ENCODE measurements at places on chromosomes 1 and 21.

DNA sequence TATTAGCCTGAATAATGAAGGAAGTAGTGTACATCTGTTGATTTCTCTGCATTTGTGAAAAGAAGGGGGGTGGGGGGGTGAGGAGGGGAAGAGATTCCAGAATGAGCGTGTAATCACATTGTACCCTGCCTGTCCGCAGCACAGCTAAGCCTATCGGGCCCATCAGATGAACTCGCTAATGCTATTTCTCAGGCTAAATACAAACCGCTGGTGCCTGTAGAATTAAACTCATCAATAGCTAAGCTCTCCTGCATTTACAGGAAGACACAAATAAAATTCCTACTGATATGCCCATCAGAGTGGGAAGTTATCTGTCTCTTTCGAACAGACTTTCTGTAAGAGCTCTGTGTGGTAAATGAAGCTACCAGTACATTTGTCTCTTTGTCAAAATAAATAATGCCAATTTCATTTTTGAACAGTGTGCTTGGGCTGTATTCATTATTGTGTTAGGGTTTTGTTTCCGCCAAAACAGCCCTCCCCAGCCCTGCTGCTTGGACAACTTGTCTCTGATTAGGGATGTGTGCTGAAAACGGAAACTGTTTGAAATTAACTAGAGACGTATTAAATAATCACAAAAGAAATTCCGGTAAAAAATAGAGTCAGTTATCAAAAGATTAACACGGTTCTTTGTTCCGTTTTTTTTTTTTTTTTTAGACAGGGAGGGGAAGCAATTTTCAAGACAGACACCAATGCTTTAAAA, 305.4 kb downstream of the TTLL7 start:
- no peak for DNase-seq

DNA sequence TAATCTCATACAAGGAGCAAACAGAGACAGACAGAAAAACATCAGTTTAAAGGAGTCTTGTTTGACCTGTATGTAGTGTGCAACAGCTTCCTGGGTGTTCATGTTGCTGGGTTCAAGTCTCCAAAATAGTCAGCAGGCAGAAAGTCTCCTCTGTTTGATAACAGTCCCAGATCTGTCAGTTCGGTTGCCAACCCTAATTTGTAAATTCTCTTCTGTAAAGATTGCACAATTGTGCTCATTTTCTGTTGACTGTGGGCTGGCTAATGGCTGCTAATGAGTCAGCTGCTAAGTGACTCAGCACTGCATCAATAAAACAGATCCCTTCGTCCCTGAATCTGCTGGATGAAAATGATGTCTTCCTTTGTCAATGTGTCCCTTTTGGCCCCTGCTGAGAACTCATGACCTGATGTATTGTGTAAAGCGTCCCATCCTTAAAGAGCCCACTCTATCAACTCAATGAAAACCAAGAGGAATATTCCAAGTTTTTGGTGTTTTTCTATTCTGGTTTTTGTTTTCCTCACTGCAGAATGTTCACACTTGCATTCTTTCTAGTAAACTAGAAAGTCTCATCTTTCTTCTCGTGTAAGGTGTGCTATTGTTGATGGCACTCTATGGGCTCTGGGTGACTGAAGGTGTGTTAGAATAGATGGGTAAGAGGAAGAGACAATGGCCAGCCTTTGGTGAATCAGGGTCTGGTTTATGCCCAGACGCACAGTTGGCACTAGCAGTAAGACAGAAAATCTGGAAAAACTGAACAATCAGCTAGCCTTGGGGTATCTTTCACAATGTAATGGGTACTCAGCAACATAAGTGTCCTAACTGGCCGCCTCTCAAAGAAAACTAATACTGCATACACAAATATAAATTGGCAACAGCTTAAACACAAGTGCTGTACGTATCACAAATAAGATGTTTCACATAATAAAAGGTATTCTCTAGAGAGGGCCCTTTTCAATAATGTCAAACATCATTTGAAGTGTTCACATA, 75.1 kb upstream of the SIPA1L2 start:
- DNase-seq: no peak

GRCh38 chr1:26097696-26098095, 13.9 kb upstream of the PDIK1L start:
- DNase-seq: no peak

DNA sequence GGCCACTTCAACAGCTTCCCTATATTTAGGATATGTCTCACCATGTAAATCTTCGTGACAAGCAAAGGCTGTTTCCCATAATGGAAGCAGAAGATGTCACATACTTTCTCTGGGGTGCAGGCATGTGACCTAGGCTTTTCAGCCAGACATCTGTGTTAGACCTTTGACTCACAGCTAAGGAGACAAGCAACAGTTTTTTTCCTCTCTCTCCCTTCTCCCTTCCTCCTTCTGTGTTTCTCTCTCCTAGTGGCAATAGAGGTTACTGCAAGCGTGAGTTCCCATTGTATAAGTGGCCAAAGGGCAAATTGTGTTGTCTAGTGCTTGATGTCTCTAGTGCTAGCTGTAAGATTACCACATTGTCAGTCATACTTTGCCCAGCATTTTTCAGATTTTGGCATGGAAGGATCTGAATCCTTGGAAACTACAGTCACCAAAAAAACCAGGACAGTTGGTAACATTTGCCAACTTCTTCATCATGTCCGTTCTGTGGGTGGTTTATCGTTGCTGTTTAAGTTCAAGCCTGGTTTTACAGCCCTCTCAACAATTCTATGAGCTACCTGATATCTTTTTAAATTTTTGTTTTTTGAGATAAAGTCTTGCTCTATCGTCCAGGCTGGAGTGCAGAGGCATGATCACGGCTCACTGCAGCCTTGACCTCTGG, 44.4 kb upstream of the RABGAP1L start:
- DNase-seq: no peak

DNA sequence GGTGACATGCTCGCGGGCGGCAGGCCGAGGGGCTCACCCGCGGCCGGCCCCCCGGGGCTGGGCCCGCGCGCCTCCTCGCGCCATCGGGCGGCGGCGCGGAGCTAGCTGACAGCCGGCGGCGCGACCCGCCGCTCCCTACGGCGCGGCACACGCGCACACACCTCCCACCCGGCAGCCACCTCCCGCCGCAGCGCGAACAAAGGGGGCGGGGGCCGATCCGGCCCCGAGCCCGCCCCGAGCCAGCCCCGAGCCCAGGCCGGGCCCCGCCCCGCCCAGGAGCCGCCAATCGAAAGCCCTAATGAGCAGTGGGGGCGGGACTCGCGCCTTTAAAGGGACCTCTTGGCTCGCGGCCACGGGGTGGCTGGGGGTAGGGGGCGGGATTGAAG, at the start of gene KIF21B:
Gene KIF21B, minus strand, starts transcription at position 198 of the 386 bp plus-strand sequence. CDS start 331 bp downstream, outside the sequence.
- DNase-seq: peak; percentile 86

DNA sequence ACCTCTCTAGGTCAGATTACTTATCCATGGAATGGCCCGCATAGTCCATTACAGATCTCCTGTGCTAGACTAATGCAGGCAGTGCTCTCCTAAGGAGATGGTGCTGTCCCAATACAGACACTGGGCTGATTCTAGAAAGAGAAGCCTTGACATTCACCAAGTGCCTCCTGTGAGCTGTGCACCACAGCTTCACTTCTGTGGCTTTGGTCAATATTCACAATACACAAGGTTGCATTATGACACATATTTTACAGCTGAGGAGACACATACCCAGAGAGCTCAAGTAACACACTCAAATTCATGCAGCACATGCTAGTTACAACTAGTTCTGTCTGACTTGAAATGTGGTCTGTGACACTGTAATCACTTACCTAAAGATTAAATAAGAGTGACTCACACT, 59.4 kb upstream of the LRRC8B start:
- DNase-seq: no peak

- DNase-seq: no peak
These were observed 5.2 kb downstream of the CYB561D1 start for GRCh38 chr1:109499081-109499480.

DNA sequence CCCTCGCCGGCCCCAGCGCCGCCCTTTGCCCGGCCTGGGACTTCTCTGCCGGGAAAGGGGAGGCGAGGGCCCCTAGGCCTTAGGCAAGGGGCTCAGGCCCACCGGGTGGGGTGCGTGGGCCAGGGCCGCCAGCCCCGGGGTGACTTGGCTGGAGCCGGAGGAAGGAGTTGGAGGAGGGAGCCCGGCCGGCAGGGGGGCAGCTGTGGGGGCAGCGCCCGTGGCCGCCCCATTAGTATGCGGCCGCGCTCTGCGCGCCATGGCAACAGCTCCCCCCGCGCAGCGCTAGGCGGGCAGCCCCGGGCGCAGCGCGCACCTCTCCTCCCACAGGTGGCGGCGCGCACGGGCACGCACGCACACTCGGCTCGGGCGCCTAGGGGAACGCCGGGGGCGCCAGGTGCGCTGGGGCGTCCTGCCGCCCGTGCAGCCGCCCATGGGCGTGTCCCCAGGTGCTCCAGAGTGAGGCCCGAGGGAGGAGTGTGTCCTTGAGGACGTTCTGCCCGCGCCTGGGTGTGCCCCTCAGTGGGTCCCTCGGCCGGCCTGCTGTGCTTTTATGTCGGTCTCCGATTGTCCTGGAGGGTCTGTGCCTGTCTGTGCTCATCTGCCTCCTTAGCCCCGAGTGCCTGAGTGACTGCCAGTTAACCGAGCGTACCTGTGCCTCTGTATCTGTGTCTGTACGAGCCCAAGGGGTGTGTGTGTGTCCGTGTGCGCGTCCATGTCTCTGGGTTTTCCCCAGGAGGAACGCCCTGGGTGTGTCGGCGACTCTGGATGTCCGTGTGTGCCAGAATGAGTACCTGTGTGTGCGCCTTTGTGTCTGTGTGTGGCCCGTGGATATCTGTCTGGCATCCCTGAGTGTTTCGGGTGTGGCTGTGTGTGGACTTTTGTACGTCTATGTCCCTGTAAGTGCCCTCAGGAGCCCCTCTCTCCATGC, 38.2 kb upstream of the WASF2 start:
- DNase-seq: no peak

- DNase-seq: no peak
These were observed 3.9 kb downstream of the S100B start for GRCh38 chr21:46600978-46601377.

DNA sequence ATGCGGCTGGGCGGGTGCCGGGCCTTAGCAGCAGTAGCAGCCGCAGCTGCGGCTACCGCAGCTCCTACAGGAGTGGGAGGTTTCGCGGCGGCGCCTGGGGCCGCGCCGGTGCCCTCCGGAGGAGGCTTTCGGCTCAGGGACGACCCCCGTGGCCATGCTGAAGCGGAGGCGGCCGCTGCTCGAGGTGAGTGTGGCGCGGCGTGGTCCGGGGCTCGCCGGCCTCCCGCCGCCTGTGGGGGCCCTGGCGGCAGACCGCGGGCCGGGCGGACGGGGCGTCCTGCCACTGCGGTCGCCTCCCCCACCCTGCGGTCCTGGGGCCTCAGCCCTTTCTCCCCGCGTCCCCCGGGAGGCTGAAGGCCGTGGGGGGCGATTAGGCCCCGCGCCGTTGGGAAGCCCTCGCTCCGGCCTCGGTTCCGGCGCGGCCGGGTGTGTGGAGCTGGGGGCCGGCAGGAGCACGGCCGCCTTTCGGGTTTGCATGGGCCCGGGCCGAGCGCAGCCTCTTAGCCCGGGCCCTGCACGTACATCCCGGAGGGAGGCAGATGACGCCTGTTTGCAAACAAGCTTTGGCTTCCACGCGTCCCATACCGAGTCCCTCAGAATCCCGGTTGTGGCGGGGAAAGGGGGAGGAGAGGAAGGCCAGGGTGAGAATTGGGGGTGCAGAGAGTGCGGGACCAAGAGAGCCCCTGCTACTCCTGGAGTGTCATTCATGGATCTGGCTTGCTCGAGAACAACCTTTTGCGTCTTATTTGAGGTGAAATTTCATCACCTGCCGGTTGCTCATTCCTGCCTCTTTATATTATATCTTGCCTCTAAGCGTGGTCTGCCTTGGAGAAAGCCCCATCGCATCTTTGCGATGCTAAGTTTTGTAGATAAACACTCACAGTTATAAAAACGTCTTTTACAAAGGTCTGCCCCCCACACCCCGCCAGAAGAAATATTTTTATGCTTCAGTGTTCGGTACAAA, 613 bp downstream of the ZFYVE9 start:
- peak; percentile 9 for DNase-seq

DNA sequence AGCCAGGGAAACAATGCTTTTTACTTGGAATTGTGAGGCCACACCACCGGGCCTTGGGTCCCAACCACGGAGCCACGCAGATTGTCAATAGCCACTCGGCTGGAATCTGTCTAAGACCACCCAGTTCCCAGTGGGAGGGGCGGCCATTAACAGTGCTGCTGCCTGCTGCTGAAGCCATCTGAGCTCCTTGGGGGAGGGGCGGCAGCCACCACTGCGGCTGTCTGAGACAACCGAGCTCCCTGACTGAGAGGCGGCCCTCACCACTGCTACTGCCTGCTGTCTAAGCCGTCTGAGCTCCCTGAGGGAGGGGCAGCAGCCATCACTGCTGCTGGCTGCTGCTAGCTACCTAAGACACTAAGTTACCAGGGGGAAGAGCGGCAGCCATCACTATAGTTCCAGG, 64.3 kb downstream of the DMRTA2 start:
- DNase-seq: no peak

GRCh38 chr1:175191659-175192058, 917 bp downstream of the KIAA0040 start:
- DNase-seq: no peak

DNA sequence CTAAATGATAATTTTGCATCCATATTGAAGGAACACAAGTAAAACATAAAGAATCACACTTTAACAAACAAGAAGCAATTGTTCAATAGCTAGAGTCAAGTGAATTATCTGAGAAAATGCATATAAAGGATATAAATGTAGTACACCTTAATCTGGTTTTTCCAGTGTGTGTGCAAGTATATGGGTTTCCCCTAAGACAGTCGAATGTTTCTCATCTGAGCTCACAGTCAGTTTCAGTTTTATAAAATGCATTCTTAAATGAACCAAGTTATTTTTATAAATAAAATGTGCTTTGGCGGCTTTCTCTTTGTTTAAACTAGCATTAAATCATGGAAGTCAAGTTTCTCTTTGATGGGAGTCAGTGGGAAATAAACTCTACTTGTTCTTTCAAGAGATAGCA, 125.9 kb downstream of the PTPRC start:
- no peak for DNase-seq

DNA sequence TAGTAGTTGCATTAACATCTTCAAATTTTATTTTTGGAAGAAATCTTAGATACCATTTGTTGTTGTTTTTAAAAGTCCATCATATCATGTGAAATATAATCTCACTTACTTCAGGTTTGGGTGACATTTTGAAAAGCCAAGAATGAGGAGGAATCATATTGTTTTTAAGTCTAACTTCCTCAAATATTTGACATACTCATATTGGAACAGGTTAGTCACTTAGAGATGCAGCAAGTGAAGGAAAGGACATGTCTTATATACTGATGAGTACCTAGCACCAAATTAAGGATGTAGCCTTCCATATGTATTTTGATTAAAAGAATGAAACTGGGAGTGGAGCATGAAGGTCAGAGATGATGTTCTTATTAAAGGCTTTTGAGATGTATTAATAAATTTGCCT, 23.9 kb downstream of the GBP2 start:
- no peak for DNase-seq

- DNase-seq: no peak
These were observed 17.5 kb upstream of the ERRFI1 start for GRCh38 chr1:8043621-8044020.

GRCh38 chr1:23168079-23168444, 594 bp downstream of the LUZP1 start:
- DNase-seq: peak; percentile 21

GRCh38 chr1:169858467-169858866, 35.2 kb downstream of the SCYL3 start:
- no peak for DNase-seq

- no peak for DNase-seq
These were observed 643.8 kb upstream of the ADGRL2 start for GRCh38 chr1:81156887-81157286.

- DNase-seq: no peak
These were observed 280.2 kb downstream of the PTGER3 start for GRCh38 chr1:70767377-70767776.
